ENCODE measurements at places on chromosomes 6 and 20. TPM values are rescaled to one million over a fixed set of nuclear protein-coding genes. Genes with fewer than 3 reads are reported as not detected.

- no peak for DNase-seq
Measured at GRCh38 chr6:33609528-33609927, 11.6 kb upstream of the ITPR3 start.

DNA sequence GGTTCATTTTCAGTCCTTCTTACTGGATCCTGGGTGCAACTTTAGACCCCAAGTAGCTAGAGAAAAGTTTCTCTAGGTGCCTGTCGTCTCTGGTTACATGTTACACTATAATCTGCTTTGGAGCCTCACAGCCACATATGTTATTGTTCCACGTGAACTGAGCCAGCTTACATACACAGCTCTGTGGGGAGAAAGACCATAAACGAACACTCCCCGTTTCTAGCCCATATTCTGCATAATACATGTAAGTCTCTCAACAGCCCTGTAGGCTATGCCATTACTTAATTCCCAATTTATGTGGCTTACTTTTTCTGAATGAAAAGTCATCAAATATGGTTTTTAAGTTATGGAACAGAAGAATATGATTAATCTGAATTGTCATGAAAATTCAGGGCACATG is 233.8 kb downstream of the BCKDHB start:
- no peak for DNase-seq

GRCh38 chr6:103534095-103534494 is 1325.6 kb downstream of the HACE1 start:
- DNase-seq, result no peak

GRCh38 chr6:112912416-112913101 is 565.4 kb downstream of the RFPL4B start:
- DNase-seq, result no peak

GRCh38 chr6:56796196-56796532 is 153.5 kb upstream of the DST start:
- DNase-seq, result no peak

DNA sequence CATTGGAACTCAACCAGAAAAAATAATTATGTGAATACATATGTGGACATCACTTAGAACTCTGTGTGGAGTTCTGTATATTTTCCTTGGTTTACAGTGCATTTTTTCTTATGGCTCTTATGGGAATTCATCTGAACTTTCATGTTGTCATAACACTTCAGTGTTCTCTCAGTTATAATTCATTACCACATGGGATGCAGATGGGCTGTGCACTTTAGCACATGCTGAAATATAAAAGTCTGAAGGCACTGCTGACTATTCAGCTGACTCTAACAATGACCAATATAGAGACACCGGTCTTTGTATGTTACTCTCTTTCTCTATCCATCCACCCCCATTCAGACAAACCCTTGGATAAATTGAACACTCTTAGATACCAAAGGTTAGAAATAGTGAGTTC is 29.3 kb downstream of the GRIK2 start:
- DNase-seq, result peak; percentile 90

GRCh38 chr20:62365814-62366369 is 1.2 kb downstream of the LAMA5 start:
- peak; percentile 38 for DNase-seq

GRCh38 chr20:44979090-44979621 is 12.8 kb downstream of the STK4 start:
- DNase-seq, result peak; percentile 32

DNA sequence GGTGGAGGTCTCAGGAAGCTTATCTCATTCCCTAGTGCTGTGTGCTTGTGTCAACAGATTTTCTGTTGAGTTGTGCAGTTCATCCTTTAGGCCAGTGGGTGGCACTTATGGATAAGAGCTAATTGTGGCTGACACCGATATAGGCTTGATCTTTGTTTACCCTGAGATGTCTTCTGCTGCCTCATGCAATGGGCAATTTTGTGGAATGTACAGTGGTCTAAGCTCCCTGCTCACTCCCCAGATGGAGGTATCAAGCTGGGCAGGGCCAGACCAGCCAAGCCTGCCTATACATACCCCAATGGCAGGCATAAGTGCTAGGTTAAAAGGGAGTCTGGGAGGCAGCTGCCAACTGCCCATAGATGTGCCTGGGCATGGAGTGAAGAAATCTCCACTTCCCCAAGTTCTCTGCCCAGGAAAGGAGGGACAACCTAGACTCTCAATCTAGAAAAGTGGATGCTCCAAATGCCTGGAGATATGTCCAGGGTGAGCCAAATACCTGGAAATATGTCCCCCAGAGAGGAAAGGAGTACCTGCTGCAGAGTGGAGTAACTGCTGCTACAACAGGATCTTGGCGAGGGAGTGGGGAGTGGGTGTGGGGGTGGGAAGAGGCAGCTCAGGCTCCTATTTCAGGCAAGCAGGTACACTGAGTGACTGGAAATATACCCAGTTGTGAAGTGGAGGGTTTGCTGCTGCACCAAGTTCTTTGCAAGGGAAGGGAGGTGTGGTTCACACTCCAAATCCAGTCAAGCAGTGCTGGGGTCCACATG is 53.2 kb upstream of the ARG1 start:
- DNase-seq, result peak; percentile 72

DNA sequence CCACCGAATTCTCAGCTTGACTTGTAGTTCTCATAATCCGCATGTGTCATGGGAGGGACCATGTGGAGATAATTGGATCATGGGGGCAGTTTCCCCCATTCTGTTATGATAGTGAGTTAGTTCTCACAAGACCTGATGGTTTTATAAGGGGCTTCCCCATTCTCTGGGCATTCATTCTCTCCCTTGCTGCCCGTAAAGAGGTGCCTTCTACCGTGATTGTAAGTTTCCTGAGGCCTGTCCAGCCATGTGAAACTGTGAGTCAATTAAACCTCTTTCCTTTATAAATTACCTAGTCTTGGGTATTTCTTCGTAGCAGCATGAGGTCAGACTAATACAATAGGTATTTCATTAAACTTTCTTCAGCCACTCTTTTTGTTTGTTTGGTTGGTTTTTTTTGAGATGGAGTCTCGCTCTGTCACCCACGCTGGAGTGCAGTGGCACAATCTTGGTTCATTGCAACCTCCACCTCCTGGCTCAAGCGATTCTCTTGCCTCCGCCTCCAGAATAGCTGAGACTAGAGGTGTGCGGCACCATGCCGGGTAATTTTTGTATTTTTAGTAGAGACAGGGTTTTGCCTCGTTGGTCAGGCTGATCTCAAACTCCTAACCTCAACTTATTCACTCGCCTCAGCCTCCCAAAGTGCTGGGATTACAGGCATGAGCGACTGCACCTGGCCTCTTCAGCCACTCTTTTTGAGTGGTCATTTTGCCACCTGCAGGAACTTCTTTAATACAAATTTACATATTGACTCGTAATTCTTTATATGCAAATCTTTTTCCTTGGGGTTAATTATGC is 36.3 kb downstream of the GSTA2 start:
- no peak for DNase-seq

DNA sequence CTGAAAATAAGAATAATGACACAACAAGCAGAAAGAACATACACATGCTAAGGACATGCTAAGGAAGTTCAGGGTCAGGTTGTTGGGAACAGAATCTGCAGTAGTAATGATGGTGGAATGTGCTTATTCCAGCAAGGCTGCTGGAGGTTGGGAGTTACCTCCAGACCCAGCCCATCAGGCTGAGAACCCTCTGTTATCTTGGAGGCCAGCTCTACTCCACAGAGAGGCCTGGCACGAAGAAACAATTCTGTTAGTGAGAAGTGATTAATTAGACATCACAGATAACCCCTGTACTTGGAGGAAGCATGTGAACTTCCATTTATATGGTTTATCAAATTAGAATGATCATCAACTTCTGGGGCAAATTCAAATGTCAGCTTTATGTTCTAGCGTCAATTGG is 22.1 kb upstream of the ARHGAP18 start:
- no peak for DNase-seq

The EYA2 gene
- total RNA-seq, result not detected
